Prostate gland (tissue), 2 donors: ENCODE measurements at places on chromosomes 5 and 9. TPM values are rescaled to one million over a fixed set of nuclear protein-coding genes. Genes with fewer than 3 reads are reported as not detected.

The C9orf43 gene
- total RNA-seq, result 11.0 TPM

The SUSD3 gene
- total RNA-seq, result 2.2 TPM

The PKD2L2 gene
- total RNA-seq, result 0.45 TPM

The CCL27 gene
- total RNA-seq, result not detected

The SLC6A18 gene
- not detected for total RNA-seq

The SLC4A9 gene
- total RNA-seq, result not detected

The PCDHB3 gene
- 6.5 TPM for total RNA-seq

The C9orf50 gene
- not detected for total RNA-seq

The RNF183 gene
- 0.57 TPM for total RNA-seq

The DDX4 gene
- total RNA-seq, result 34.9 TPM

The PCDHB15 gene
- 12.4 TPM for total RNA-seq

The CNTLN gene
- total RNA-seq, result 4.1 TPM

The ADAMTS16 gene
- not detected for total RNA-seq

The EXD3 gene
- total RNA-seq, result 44.8 TPM

The PKN3 gene
- 6.1 TPM for total RNA-seq

The IFNE gene
- not detected for total RNA-seq

The PPP3R2 gene
- not detected for total RNA-seq

The FOXI1 gene
- total RNA-seq, result 1.2 TPM

The C5orf46 gene
- total RNA-seq, result not detected
